ENCODE measurements at places on chromosomes 1 and 21.

- DNase-seq, result no peak
Observed at GRCh38 chr1:189405419-189405818, 1072.2 kb downstream of the BRINP3 start.

DNA sequence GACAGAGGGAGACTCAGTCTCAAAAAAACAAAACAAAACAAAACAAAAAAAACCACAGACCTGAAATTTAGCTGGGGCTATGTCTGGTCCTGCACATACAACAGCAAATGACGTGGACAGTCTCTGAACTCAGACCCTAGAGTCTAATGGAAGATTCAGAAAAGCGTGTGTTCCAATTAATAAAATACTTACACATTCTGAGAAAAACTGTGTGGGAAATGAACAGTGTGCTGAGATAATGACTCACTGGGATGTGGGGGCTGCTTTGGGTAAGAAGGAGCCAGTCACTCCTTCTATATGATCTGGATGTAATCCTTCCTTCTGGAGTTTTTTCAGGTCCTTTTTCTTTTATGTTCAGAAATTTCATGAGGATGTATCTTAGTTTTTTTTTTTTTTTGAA, 29.4 kb downstream of the CLDN14 start:
- DNase-seq, result no peak

DNA sequence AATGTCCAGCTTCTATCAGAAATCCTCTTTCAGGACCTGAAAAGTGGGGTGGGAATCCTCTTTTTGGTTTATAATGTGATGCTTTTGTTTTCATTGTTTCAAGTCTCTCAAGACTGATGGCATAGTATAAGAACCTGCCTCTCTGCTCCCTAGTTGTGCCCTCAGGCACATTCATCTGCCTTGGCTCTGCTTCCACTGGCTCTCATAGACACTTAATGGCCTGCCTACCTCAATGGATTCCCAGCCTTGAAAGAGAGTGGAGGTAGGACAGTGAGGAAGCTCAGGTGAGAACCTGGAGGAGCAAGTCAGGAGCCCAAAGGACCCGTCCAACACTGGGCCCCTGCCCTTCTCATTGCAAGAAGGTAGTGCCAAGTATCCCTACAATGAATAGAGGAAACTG, 4.8 kb downstream of the TTLL7 start:
- DNase-seq, result no peak

DNA sequence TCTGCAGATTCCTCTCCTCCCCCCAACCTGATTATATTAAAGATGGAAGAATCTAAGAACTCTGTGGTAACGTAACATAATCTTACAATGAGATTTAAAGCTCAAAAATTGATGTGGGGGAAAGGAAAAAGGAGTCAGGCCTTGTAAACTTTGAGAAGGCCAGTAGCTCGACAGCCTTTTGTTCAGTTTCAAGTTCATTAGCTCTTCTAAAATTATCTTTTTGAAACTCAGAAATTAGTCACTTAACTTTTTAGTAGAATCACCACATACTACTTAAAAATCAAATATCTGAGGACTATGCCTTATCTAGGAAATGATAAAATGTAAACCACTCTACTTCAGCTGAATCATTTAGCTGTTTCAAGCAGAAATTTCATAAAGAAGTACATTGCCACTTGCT, 996.2 kb downstream of the AMY1C start:
- no peak for DNase-seq

- DNase-seq, result no peak
Observed at GRCh38 chr1:168097921-168098528, 38.7 kb downstream of the GPR161 start.

- DNase-seq, result no peak
Observed at GRCh38 chr1:67882196-67882958, 49.1 kb upstream of the GNG12 start.

DNA sequence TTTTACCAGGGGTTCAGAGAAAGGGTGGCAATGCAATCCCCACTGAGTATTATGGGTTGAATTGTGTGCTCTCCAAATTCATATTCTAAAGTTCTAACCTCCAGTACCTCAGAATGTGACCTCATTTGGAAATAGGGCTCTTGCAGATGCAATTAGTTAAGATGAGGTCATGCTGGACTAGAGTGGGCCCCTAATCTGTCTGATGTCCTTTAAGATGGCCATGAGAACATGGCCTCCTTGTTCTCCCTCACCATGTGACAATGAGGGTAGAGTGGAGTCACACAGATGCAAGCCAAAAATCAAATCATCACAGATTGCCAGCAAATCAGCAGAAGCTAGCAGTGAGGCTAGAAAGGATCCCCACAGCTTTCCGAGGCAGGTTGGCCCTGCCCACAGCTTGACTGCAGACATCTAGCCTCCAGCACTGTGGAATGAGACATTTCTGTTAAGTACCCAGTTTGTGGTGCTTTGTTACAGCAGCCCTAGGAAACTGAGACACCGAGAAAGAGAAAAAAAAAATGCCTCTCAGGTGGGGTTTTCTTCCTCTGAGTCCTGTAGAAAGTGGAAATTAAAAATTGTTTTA, 25.5 kb upstream of the CREG1 start:
- DNase-seq, result no peak

GRCh38 chr1:107993920-107994319, 28.9 kb upstream of the VAV3 start:
- DNase-seq, result peak; percentile 68

DNA sequence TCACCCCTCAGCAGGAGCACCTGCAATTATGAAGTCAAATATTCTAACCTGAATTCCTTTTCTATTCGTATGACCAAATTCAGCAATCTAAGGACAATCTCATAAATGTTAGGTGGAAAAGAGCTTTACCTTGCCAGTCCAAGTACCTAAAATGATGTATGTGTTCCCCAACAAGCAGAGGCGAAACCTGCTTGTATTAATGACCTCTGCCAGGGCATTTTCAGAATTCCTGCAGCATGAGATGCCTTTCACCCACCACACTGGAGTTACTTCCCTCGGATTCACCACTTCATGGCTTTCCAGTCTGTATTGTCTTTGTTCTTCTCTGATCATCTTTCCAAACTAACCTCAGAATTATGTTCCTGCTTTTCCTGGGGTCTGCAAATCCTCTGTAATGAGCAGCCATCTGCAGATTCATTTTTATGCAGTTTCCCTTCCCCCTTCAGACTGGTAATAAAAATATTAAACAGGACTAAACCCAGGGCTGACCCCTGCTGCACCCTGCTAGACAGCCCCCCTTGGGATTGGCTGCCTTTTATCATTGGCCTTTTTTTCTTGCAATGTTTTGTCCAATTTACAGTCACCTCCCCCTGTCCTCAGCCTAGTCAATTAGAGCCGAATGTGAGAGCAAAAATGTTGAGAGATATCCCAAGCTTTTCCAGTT, 26.6 kb upstream of the CASQ2 start:
- peak; percentile 82 for DNase-seq

Data from mammary epithelial cell (primary cell).